ENCODE measurements at places on chromosomes 5 and 9.

DNA sequence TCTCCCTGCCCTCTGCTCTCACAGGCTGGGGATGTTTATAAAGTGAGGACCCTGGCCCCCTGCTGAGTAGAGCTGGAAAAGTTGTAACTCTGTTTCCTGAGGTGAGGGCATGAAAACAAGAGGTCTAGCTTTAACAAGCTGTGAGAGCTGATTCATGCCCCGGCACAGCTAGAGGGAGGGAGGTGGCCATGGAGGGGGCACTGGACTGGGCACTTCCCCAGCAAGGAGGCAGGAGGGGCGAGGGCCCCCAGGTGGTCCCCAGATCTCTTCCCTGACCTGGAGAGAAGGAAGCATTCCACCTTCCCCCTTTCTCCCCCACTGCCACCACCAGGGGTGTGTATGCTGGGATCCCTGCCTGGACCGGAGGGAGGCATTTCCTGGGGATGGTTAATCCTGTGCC, at the start of gene MSMP:
TSS of gene MSMP (minus strand) at position 13 of the 400 bp plus-strand sequence. CDS start 147 bp downstream, outside the sequence.
- no peak for DNase-seq

DNA sequence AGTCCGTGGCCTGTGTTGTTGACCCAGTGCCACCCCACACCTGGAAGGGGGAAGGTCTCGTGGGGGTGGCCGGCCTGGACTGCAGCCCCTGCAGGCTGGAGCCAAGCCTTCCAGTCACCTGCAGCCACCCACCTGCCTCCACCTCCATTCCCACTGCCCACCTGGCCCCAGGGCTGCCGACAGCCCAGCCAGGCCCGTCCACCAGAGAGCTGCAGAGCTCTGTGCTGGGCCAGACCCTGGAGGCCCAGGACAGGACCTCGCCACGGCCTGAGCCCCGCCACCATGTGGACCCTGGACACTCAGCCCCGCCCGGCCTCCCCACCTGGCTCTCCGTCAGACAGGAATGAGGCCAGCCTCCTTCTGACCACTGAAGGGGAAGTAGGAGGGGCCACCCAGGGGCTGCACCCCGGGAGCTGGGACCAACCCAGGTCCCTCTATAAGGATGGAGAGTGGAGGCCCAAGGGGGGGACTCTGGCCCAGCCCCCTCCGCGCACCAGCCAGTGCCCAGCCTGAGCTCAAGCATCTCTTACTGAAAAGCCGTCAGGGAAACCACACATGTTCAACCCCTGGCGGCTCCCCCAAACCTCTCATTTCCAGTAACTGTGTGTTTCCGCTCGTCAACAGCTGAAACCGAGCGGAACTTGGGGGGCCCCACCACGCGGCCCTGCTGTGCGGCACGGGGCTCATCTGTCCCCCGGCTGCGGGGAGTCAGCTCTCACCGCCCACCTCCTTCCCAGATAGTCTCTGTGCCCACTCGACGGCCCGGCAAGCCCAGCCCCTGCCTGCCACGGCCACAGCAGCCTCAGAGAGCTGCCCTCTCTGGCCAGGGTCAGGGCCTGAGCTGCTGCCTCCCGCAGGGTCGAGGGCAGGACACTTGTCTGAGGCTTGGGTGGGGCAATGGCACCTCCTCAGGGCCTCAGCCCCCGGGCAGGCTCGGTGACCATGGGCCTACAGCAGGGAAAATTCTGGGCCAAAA, 12.8 kb downstream of the NOTCH1 start:
- DNase-seq, result no peak

DNA sequence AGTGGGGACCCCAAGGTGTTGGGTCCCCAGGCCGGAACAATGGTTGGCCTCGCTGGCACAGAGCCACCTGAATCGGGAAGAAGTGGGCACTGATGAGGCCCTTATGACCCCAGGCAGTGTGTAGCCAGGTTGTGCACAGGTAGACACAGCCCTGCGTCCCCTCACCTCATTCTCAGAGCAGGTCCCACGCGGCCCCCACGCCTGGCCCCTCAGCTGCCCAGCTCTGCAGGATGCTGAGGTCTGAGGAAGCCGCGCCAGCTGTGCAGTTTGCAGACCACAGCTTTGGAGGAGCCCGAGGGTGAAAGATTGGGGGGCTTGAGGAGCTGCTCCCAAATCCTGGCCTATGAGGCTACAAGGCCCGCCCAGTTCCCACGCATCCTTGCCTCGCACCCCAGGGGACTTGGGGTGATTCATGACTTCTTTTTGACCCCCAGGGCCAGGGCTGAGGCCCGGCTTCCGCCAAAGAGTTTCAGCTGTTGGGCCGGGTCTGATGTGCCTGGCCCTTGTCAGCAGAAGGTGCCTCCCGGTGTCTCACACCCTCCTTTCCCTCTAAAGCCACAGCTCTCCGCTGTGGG, 87.8 kb upstream of the PHYKPL start:
- no peak for DNase-seq

- no peak for DNase-seq
These were observed 10.1 kb downstream of the ATG12 start for GRCh38 chr5:115831163-115831768.

DNA sequence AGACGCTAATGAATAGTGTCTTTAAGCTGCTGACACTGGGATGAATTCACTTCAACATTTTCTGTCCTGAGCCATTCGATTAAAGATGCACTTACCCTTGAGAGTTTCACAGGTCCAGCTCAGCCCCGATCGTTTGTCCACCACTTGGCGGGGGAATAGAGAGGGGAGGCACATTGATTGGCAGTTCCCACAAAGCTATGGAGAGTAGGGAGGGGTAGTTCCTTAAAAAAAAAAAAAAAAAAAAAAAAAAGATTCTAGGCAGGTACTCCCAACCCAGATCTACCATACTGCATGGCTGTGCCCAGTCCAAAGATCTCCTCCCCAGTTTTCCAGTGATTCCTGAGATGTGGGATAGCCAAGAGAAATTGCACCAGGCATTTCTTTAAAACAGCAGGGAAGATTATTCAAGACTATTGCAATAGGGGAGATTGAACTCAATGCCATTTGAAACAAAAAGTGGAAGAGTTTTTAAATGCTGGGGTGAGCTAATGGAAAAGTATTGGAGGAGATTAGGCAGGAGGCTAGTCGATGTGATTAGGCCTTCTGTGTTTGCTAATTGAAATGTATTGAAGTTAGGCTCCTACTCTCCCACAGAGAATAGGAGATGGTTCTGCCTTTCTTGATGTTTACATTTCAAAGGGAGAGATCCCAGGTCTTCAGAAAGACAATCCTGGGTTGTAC, 2217.4 kb upstream of the WWC1 start:
- DNase-seq, result no peak

GRCh38 chr5:116524051-116524904, 50.3 kb downstream of the SEMA6A start:
- no peak for DNase-seq

- no peak for DNase-seq
These were observed 343.7 kb downstream of the EBF1 start for GRCh38 chr5:158755986-158756385.

- no peak for DNase-seq
These were observed 91.2 kb downstream of the RFK start for GRCh38 chr9:76302947-76303550.

GRCh38 chr5:142779163-142779840, 9.1 kb downstream of the ARHGAP26 start:
- no peak for DNase-seq

- no peak for DNase-seq
These were observed 421.5 kb downstream of the KIAA0825 start for GRCh38 chr5:94196953-94197352.

- DNase-seq, result no peak
These were observed 85.5 kb downstream of the DCP2 start for GRCh38 chr5:113061846-113062780.

DNA sequence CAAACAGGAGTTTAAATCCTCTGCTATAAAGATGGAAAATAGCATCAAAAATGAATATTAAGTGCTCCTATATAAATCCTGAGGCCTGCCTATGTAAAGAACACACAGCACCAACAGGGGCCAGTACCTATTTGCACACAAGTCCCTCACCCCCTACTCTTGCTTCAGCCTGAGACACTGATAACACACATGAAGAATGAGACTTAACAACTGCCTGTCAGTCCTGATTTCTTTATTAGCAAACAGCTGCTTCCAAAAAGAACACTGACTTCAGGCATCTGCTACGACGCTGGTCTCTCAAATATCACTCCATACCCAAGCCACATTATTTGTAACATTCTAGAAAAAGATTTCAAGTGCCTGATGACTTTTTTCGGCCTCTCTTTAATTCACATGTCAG, 55.5 kb downstream of the MYO10 start:
- DNase-seq, result no peak

All from HFF-Myc (cell line).